Fibroblast of the aortic adventitia (primary cell): ENCODE measurements at places on chromosomes 6 and 20.
A peak's percentile ranks its signal among the peaks of the same experiment; 100 is the strongest.

DNA sequence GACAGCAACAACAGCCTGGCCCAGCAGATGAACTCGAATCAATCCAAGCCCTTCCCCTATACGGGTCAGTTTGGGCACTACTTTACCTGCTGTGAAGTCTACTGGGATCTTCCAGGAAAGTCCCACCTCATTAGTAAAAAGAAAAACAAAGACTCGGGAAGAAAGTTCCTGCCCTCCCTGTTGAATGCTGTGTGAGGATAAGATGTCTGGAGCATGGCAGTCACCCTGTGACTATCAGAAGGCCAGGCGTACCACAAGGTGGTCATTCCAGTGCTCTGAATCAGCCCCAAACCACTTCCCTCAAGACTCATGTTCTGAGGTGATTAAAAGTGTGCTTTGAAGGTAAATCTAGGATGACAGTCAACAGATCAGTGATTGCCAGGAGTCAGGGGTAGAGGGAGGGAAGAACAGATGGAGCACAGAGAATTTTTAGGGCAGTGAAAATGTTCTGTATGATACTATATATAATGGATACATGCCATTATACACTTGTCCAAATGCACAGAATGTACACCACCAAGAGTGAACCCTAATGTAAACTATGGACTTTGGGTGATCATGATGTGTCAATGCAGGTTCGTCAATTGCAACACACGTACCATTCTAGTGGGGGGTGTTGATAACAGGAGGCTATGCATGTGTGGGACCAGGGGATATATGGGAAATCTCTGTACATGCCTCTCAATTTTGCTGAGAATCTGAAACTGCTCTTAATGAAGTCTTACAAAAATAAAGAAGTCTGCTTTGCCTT, 14.7 kb downstream of the FKBP1A start:
- peak; percentile 26 for DNase-seq

GRCh38 chr6:151784441-151785214, 22.9 kb upstream of the ESR1 start:
- peak; percentile 44 for DNase-seq

GRCh38 chr20:33093074-33093473, 13.6 kb downstream of the BPIFB4 start:
- no peak for DNase-seq

- DNase-seq = no peak
These were observed 280.9 kb upstream of the STXBP5 start for GRCh38 chr6:146923205-146923833.

DNA sequence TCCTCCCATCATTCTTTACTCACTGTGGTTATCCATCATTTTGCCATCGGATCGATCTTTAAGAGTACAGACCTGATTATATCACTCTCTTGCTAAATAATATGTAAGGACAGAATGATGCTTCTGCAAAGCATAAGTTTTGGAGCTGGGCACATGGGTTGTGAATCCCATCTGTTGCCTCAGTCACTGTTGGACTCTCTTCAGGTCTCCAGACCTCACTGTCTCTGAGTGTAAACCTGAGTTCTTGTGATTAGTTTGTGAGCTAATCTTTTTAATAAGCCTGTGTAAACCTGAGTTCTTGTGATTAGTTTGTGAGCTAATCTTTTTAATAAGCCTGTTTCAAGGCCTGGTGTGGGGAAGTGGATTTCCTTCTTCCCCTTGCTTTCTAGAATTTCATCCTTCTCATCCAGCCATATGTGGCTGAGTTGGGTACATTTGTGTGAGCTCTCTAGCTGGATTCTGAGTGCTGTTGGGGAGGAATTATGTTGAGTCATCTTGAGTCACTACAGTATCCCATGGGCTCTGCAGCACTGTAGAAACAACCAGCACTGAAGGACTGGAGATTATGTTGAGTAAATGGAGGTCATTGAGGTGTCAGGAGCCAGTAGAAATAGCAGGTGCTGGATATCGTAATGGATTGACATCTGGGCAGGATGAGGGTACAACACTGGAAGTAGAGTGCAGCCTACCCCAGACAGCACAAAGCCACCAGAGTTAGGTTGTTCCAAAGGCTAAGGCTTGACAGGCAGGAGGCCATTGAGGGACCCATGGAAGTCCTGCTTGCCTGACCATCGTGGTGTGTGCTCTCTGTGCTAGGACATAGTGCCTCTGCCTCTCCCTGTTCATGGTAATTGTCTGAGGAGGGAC, 52.4 kb downstream of the SCAND1 start:
- peak; percentile 88 for DNase-seq

DNA sequence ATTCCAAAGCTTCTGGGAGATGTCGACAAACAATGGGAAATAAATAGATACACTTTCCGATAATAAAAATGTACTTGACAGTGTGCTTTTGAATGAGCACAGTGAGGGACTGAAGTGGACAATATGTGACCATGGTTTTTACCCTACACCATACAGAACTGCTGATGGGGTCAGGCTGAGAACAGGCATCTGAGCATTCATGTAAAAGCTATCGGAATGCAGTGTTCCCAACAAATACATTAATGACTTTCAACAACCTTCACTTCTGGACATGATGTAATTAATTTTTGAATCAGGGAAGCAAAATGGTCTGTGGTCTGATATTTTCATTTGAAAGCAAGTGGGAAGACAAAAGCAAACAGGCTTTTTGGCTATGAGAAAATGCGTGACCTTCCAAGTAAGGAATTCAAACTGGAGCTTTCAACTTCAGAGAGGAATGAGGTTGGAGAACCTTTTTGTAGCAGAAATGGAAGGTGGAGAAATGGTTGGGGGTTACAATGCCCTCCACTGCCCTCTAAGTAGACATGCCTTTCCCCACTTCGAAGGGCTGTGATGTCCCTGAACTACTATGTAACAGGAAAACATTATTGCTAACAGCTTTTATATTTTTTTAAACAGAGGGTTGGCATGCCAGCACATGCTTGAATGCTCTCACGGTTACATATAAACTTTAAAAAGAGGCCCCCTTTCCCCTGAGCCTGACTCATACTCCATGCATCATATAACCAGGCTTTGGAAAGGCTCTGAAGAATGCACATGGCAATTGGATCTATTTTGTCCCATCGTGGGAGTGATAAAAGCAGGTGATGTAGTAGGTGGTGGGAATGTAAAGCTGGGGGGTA, 203.5 kb upstream of the CITED2 start:
- DNase-seq = peak; percentile 92

DNA sequence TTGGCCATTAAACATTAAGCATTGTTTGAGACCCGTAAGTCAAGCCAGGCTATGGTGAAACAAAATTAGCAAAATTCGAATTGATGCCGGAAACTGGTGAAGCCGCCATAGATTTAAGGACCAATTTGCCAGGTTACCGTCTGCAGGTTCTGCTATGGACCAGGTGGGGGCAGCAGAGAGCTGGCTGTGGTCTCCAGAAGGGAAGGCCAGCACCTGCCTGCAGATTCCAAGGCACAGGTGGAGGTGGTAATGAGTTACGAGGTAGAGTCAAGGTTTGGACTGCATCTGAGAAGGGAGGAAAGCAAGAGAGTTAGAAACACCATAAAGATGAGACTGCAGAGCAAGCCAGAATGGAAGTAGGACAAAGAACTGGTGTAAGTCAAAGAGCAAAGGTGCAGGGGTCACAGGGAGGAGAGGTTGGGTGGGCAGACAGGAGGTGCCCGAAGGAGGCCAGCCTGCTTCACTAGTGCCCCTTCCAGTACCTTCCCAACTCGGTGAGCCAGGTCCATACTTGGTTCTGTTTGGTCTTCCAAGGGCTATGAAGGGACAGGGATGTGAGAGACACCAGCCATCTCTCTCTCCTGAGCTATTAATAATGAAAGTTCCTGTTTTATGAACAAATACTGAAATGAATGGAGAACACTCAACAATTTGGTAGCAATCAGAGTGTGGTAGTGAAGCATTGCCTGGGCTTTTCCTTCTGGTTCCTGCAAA, 131.6 kb upstream of the ESR1 start:
- peak; percentile 42 for DNase-seq

GRCh38 chr20:50269091-50270033, 78.7 kb downstream of the CEBPB start:
- DNase-seq = no peak

DNA sequence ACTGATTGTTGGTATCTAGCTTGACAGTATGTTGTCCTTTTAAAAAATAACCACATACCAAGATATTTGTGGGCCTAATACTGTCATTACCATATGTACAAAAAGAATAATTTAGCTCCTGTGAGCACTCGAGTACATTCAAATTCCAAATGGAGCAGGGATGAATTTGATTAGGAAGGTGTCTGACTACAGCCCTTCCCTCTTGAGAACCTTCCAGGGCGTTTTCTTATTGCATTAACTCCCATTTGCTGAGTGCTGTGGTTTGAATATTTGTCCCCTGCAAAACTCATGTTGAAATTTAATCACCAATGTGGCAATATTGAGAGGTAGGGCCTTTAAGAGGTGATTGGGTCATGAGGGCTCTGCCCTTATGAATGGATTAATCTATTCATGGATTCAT, 76.9 kb upstream of the RALY start:
- no peak for DNase-seq

- DNase-seq = no peak
These were observed 19.8 kb downstream of the IBTK start for GRCh38 chr6:82227770-82228169.

- DNase-seq = peak; percentile 53
These were observed 336.0 kb downstream of the SYNE1 start for GRCh38 chr6:152301021-152301764.

- DNase-seq = no peak
These were observed 29.1 kb downstream of the ASXL1 start for GRCh38 chr20:32387252-32387651.

DNA sequence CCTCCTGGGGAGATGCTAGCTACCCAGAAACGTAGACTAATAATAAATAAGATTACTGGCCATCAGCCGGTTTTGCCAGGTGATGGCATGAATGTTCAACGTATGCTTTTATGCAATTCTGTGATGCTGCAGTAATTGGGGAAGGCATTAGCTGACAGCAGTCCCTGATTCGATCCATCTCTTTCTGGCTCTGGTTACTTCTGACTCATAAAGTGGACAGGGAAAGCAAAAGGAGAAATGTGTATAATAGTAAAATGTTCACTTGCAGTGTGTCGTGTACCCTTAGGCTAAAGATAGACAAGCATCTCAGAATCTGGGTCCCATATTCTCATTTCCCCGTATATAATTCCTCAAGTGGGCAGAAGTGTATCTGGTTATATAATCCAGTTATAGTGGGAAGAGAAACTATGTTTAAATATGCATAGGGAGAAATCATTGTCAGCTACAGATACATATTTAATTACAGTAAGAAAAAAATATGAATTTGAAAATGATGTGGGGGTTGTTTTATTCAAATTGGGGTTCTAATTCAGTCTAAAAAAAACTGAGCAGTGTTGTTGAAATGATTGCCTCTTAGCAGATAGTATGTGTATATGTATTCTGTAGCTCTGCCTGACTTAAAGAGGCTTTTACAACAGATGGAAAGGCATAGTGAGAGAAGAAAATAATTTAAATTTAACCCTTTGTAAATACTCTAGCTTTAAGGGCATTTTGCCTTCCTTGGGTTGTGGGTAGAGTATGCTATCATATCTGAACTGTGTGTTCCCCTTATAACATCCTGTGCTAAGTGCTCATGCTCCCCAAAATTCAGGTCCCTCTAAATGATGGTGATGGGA, 40.6 kb downstream of the DOK5 start:
- DNase-seq = peak; percentile 35

DNA sequence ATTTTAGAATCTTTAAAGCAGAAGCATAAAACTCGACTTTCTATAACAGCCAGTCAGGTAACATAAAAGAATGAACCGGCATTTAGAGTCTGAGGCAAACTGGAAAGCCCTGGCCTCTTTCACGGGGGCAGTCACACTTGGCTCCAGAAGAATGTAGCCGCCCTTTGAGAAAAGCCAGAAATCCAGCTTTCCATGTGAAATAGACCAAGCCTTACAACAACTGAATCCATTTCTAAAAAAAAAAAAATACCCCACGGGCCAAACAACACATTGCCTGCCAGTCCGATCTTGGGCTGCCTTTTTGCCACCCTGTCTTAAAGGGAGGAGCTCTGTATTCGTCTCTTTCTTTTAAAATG, 252.9 kb upstream of the TAB2 start:
- peak; percentile 67 for DNase-seq

GRCh38 chr20:57705127-57705899, 4.5 kb downstream of the PMEPA1 start:
- no peak for DNase-seq

GRCh38 chr6:106823732-106824351, 150.7 kb downstream of the CD24 start:
- no peak for DNase-seq

DNA sequence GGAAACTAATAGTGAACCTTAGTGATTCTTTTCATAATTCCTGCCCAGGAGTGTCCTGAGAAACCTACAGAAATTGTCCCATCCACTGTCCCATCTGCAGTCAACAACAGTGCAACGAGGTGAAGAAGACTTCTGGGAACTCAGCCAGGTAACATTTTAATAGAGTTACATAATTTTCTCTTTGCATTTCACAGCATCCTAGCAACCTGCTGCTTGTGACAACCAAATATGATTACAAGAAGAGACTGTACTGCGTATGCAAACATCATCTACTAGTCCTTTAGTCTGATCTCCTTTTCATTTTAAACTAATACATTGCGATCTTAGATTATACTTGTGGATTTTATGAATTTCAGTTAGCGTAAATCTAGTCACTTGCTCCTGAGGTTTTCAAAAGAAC, 951.6 kb downstream of the TFAP2A start:
- no peak for DNase-seq

DNA sequence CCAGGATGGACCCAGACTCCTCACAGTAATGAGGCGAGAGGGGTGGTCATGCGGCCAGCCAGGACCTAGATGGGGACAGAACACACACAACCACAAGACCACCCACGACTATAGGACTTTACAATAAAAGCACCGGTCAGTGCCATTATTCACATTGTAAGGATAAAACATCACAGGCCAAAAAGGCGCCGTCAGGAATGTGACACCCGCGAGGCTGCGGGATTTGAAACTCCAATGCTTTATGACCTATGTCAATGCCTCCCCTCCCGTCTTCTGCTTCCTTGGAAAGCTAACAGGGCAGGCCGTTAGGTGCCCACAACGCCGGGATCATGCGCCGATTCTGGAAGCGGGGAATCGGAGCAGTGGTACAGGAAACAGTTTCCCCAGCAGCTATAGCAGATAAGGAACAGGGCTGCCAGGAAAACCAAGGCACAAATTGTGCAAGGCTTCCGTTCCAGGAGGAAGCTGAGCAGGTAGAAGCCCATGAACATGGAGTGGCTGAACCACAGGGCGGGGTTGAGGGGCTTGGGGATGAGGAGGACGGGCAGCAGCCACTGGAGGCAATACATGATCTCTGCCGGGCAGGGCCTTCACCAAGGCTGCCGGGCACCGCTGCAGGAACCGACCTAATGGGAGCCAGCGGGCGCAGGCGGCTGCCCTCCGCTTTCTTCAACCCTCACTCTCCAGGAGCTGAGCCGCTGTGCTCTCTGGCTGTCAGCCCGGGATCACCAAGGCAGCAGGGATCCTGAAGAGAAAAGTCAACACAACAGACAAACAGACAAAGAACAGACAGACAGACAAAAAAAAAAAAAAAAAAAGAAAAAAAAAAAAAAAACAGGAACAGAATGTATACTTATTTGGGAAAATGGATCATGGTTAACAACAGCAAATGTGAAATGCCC, 2.2 kb upstream of the NNAT start:
- DNase-seq = no peak

- DNase-seq = no peak
These were observed 51.0 kb upstream of the CD93 start for GRCh38 chr20:23136893-23137745.
